PC-3 (cell line): ENCODE measurements at places on chromosomes 7 and 10. TPM values are rescaled to one million over a fixed set of nuclear protein-coding genes. Genes with fewer than 3 reads are reported as not detected.

DNA sequence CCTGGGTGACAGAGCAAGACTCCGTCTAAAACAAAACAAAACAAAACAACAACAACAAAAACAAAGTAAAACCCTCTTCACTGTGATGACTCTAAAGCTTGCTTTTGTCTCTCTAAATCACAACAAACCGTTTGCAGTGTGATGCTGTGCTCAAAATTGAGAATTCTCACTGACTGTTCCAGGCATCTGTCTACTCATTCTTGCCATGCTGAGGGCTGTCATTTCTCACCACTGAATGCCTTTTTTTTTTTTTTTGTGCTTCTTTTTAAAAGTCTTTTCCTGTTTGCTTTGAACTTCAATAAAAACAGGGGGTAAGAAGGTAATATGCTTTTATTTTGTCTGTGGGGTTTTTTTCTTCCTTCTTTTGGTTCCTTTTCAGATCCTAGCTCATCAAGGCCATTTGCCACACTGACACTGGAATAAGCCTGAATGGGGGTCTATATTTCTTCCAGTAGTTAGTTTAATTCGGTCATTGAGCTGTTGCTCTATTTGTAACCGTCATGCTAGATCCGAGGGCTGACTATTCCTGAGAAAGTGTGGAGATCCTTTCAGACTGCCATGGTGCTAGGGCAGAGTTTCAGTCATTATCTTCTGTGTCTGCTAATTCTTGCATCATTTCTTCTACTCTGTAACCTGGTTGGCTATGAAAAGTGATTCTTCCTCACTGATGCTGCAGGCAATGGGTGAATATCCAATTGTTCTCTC, 10.6 kb downstream of the FAS start:
- H3K27me3 ChIP-seq, result no peaks in the 10 kb centered on the region
- DNase-seq, result no peak
- no peaks in the 10 kb centered on the region for H3K36me3 ChIP-seq
- no peak overlapping the region for H3K27ac ChIP-seq
- H3K4me1 ChIP-seq, result no peaks in the 10 kb centered on the region

GRCh38 chr7:26081638-26082037, 70.4 kb upstream of the NFE2L3 start:
- H3K36me3 ChIP-seq, result no peaks in the 10 kb centered on the region
- H3K4me3 ChIP-seq, result no peak overlapping the region
- H3K27me3 ChIP-seq, result no peaks in the 10 kb centered on the region
- DNase-seq, result peak; percentile 5

DNA sequence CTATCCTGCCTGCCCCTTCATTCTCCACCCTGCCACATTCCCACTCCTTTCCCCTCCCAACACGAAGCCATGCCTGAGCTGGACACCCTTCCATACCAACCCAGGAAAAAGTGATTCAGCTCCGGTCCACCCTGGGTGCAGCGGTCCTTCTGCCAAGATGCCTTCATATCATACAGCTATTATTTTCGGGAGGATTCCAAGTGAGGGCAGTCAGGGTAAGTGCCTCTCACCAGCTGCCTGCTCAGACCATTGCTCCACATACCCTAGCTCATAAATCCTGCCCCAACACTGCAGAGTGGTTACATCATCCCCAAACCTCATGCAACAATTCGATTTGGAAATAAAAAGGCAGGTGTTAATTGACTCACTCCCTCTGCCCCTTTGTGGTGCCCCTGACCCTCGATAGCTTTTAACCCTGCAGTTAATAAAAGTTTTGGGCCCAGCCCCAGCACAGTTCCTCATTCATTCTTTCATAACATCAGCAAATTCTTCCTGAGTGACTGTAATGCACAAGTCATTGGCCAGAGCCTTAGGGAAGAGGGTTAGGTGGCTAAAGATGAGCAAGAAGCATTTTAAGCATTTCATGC, 42.6 kb downstream of the ZNF503 start:
- H3K36me3 ChIP-seq, result no peaks in the 10 kb centered on the region
- peaks cover 21% of the 10 kb centered on the region for H3K4me1 ChIP-seq
- no peak overlapping the region for H3K4me3 ChIP-seq
- no peaks in the 10 kb centered on the region for H3K27me3 ChIP-seq
- H3K27ac ChIP-seq, result peak overlapping the region; percentile 19

GRCh38 chr10:34081347-34081743, 733.8 kb downstream of the PARD3 start:
- H3K27ac ChIP-seq, result no peak overlapping the region
- no peak for DNase-seq
- no peaks in the 10 kb centered on the region for H3K27me3 ChIP-seq
- H3K36me3 ChIP-seq, result no peaks in the 10 kb centered on the region
- no peak overlapping the region for H3K4me3 ChIP-seq

- H3K4me3 ChIP-seq, result peak overlapping the region; percentile 6; the same call in 1 of the 2 replicates
- H3K36me3 ChIP-seq, result no peaks in the 10 kb centered on the region
- H3K27ac ChIP-seq, result peak overlapping the region; percentile 74
- H3K27me3 ChIP-seq, result no peaks in the 10 kb centered on the region
- peak; percentile 90 for DNase-seq
- peaks cover 21% of the 10 kb centered on the region for H3K4me1 ChIP-seq
Measured at GRCh38 chr10:65891073-65891981, 1034.5 kb upstream of the LRRTM3 start.

GRCh38 chr10:79266543-79267312, 80.5 kb upstream of the PPIF start:
- H3K27ac ChIP-seq, result peak overlapping the region; percentile 78
- H3K4me1 ChIP-seq, result peaks cover 56% of the 10 kb centered on the region
- no peaks in the 10 kb centered on the region for H3K27me3 ChIP-seq
- 0 out of 2 replicates have a peak, but pooled peaks cover 6% of the 10 kb centered on the region for H3K36me3 ChIP-seq

DNA sequence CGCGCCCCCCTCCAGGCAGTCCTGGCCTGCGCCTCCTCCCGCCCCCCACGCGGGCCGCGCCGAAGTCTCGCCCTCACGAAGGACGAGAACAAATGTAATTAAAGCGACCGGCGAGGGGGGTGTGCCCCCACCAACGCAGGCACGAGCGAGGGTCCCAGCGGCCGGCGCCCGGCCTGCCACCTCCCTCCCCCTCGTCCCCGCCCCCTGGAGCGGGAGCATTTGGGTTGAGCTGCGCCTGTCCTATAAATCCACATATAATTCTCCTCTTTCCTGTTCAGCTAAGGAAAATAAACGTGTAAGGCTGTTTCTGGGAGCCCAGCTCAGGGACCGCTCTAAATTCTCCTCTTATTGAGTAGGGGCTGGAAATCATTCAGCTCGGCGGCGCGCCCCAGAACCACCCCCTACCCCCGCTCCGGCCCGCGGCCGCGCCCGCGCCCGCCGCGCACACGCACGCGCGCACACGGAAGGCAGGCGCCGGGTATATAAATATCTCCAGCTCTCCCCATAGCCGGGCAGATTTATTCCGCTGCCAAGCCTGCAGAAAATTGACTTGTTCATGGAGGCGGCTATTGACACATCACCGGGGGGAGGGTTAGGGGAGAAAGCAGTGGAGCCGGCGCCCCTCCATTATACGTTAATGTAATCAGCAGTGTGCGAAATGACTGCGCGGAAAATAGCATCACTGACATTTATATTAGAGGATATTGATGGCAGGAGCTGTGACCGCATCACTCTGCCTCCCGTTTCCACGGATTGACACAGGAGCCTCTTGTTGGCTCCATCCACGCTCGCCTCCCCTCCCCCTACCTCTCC, 61.6 kb upstream of the BTRC start:
- H3K27ac ChIP-seq, result no peak overlapping the region
- H3K36me3 ChIP-seq, result no peaks in the 10 kb centered on the region
- H3K4me1 ChIP-seq, result no peaks in the 10 kb centered on the region
- DNase-seq, result no peak
- peak overlapping the region; percentile 69 for H3K4me3 ChIP-seq

GRCh38 chr10:91909117-91909677, at the start of gene FGFBP3:
FGFBP3 (minus strand) TSS chr10:91909486; CDS start chr10:91908969, 517 bp downstream.
- H3K36me3 ChIP-seq, result no peaks in the 10 kb centered on the region
- peak; percentile 43 for DNase-seq
- H3K4me1 ChIP-seq, result 0 out of 2 replicates have a peak, but pooled peaks cover 16% of the 10 kb centered on the region
- no peak within 1 kb of the TSS for H3K27ac ChIP-seq

GRCh38 chr10:986137-986825, 2.0 kb upstream of the GTPBP4 start:
- DNase-seq, result peak; percentile 57
- H3K27ac ChIP-seq, result peak overlapping the region; percentile 32
- no peak overlapping the region for H3K4me3 ChIP-seq
- peaks cover 14% of the 10 kb centered on the region for H3K4me1 ChIP-seq
- H3K27me3 ChIP-seq, result no peaks in the 10 kb centered on the region
- no peaks in the 10 kb centered on the region; the same call in 1 of the 2 replicates for H3K36me3 ChIP-seq

- no peak overlapping the region for H3K27ac ChIP-seq
- DNase-seq, result peak; percentile 91
- H3K4me3 ChIP-seq, result no peak overlapping the region
Measured at GRCh38 chr10:44932517-44933450, 21.6 kb downstream of the TMEM72 start.

DNA sequence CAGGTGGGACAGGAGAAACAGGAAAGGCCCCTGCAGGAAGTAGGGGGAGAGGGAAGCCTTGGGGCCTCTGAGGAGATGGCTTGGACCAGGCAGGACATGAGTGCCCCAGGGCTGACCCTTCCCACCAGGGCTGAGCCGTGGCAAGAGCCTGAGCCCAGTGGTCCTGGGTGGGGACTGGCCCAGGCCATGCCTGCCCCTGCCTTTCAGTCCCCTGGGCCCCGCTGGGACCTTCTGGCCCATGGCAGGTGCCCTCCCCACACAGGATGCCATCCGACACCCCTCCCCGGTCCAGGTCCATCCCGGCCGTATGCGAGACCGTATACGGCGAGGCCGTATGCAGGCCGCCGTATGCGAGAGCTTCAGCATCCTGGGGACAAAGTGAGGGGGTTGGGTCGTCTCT, 2.0 kb downstream of the GRIFIN start:
- no peaks in the 10 kb centered on the region for H3K27me3 ChIP-seq
- no peaks in the 10 kb centered on the region for H3K36me3 ChIP-seq
- H3K27ac ChIP-seq, result no peak overlapping the region

DNA sequence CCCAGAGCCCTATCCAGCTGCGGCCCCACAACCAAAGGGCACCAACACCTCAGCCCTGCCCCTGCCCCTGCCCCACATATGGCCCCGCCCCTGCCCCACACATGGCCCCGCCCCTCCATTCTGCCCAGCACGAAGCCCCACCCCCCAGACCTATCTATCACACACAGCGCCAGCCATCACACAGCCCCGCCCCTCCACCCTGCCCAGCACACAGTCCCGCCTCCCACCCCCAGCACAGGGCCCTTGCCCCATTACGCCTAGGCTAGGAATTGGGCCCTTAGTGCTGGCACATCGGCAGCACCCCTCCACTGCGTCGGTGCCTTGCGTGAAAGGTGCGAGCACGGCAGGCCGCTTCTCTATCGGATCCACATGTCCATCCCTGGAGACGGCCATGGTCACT, 126.8 kb downstream of the MAD1L1 start:
- no peaks in the 10 kb centered on the region for H3K36me3 ChIP-seq
- no peak for DNase-seq
- no peak overlapping the region for H3K4me3 ChIP-seq
- H3K27me3 ChIP-seq, result no peaks in the 10 kb centered on the region

GRCh38 chr10:94496010-94496409, 49.6 kb upstream of the HELLS start:
- no peak for DNase-seq
- no peak overlapping the region for H3K27ac ChIP-seq
- H3K4me3 ChIP-seq, result no peak overlapping the region
- H3K27me3 ChIP-seq, result no peaks in the 10 kb centered on the region
- no peaks in the 10 kb centered on the region for H3K4me1 ChIP-seq

DNA sequence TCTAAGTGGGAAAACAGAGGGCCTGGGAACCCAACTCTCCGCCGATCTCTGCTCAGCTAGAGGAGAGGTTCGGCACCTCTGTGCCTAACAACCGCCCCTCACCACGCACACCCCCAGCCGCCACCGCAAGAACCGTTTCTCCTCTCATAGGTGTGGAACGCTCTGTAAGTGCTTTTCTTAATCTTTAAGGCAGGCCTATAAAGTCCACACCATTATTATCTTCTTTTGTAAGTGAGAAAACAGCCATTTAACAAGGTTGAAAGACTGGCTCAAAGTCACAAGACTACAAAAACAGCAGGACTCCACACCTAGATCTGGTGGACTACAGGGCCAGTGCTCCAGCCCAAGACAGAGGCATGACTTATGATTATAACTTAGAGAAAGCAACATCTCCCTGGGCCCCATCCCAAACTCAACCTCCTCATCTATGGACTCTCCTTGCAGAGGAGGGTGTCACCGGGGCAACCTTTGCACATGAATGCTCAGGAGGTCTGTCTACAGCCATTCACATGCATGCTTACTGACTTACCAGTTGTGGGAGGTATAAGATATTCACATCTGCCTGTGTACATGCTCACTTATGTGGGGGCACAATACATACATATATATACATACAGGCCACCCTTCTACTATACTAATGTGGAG, 7.9 kb upstream of the NKX2-3 start:
- H3K4me3 ChIP-seq, result no peak overlapping the region
- H3K27ac ChIP-seq, result no peak overlapping the region
- DNase-seq, result no peak
- H3K27me3 ChIP-seq, result peaks cover 66% of the 10 kb centered on the region
- no peaks in the 10 kb centered on the region for H3K4me1 ChIP-seq

DNA sequence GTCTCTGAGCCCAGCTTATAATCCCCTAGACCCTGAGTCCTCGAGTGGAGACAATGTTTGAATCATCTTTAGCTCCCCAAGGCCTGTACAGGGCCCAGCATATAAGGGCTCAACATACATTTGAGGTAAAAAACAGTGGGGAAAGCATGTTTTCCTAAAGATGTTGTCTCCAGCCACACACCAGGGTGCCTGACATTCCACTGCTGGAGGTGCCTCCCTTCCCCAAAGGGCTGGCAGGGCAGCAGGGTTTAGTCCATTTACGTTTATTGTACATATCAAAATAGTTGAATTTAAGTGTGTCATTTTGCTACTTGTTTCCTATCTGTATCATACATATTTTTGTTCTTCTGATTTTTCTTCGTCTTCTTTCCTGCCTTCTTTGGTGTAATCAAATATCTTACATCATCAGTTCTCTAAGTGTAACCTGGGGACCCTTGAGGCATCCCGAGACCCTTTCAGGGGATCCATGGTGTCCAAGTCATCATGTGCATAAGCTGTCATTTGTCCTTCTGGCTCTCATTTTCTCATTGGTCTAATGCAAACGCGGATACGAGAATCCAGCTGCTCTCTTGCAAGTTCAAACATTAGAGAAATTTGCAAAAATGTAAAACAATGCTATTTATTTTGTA, 101.6 kb downstream of the PDGFA start:
- no peak overlapping the region for H3K4me3 ChIP-seq
- no peaks in the 10 kb centered on the region for H3K36me3 ChIP-seq
- H3K27ac ChIP-seq, result no peak overlapping the region
- no peaks in the 10 kb centered on the region for H3K4me1 ChIP-seq
- no peaks in the 10 kb centered on the region for H3K27me3 ChIP-seq
- no peak for DNase-seq

GRCh38 chr7:28510026-28510369, 97.7 kb downstream of the CREB5 start:
- H3K4me1 ChIP-seq, result no peaks in the 10 kb centered on the region
- no peak overlapping the region for H3K4me3 ChIP-seq
- DNase-seq, result no peak
- no peaks in the 10 kb centered on the region for H3K27me3 ChIP-seq
- H3K36me3 ChIP-seq, result no peaks in the 10 kb centered on the region

GRCh38 chr7:99137411-99138180, 6.3 kb downstream of the SMURF1 start:
- no peak for DNase-seq
- peaks cover 2% of the 10 kb centered on the region; the same call in 1 of the 2 replicates for H3K36me3 ChIP-seq

The ASZ1 gene
- total RNA-seq, result not detected in 2 replicates

The ASB10 gene
- not detected in 2 replicates for total RNA-seq

The CUBN gene
- 0.80 TPM in 1 of 2 replicates, not detected in the other for total RNA-seq

The AKAP9 gene
- 23.9 and 24.9 TPM in 2 replicates for total RNA-seq

The ZFAND4 gene
- total RNA-seq, result 7.9 and 8.7 TPM in 2 replicates

The DRGX gene
- total RNA-seq, result 0.12 and 0.33 TPM in 2 replicates

The CDK1 gene
- total RNA-seq, result 166 and 202 TPM in 2 replicates

The ACSM6 gene
- not detected in 2 replicates for total RNA-seq

The SH2D4B gene
- not detected in 2 replicates for total RNA-seq

The CFAP69 gene
- total RNA-seq, result 3.1 and 6.6 TPM in 2 replicates

The CTAGE4 gene
- 1.4 and 1.6 TPM in 2 replicates for total RNA-seq

The POLD2 gene
- 224 and 225 TPM in 2 replicates for total RNA-seq

The ZNF479 gene
- not detected in 2 replicates for total RNA-seq

The CYP2C8 gene
- not detected in 2 replicates for total RNA-seq
